ENCODE measurements at places on chromosomes 3 and 15.

GRCh38 chr3:105755121-105755886 lies 113.5 kb downstream of the CBLB start:
- DNase-seq: no peak

- DNase-seq: no peak
Measured at GRCh38 chr3:13207975-13208705, 134.9 kb upstream of the IQSEC1 start.

DNA sequence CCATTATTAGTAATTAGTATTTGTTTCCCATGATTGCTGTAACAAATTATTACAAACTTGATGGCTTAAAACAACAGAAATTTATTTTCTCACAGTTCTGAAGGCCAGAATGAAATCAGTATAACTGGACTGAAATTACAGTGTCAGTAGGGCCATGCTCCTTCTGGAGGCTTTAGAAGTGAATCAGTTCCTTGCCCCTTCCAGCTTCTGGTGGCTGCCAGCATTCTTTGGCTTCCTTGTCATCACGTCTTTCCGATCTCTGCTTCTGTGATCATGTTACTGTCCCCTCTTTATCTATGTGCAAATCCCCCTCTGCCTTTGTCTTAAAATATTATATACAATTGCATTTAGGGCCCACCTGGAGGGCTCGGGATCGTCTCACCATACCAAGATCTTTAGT lies 92.0 kb downstream of the FOXB1 start:
- no peak for DNase-seq

DNA sequence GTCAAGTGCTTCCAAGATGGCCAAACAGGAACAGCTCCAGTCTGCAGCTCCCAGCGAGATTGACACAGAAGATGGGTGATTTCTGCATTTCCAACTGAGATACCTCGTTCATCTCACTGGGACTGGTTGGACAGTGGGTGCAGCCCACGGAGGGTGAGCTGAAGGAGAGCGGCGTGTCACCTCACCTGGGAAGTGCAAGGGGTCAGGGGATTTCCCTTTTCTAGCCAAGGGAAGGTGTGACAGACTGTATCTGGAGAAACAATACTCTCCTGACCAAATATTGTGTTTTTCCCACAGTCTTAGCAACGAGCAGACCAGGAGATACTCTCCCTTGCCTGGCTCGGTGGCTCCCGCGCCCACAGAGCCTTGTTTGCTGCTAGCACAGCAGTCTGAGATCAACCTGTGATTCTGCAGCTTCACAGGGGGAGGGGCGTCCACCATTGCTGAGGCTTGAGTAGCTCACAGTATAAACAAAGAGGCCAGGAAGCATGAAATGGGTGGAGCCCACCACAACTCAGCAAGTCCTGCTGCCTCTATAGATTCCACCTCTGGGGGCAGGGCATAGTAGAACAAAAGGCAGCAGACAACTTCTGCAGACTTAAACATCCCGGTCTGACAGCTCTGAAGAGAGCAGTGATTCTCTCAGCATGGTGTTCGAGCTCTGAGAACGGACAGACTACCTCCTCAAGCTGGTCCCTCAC lies 293.5 kb upstream of the SUCLG2 start:
- DNase-seq: no peak

- no peak for DNase-seq
Measured at GRCh38 chr3:116886202-116886893, 176.8 kb downstream of the TUSC7 start.

- no peak for DNase-seq
Measured at GRCh38 chr3:184619369-184619768, 57.8 kb downstream of the EPHB3 start.

DNA sequence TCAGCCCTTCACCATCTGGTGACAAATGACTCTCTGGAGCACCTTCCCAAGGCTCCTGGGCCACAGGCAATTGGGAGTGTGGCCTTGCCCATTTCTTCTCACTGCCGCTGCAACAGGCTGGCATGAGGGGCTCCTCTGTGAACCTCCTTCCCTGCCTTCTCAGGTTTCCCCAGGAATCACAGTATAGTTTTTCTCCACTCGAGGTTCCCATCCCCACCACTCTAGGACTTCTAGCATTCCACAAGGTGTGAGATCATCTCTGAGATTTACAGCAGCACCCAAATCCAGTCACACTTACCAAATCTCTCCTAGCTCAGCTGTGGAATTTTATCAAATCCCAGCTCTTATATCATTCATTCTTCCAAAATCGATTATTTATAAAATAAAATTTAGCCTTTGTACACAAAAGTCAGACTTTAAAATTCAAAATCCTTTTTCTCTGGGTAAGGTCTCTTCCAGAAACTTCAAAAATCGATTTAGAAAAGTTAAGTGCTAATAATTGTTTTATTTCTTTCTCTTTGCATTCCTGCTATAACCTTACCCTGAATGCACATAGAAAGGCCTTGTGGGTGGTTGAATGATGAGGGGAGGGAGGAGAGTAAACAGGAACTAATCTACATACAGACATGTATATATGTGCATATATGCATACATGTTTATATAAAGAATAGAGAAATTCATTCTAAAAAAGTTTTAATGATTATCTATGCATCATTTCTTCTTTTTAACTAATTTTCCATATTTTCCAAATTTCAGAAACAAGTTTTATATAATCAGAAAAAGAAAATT lies 18.9 kb upstream of the ATP13A4 start:
- no peak for DNase-seq

GRCh38 chr3:45895686-45896468 lies 9.5 kb downstream of the CCR9 start:
- DNase-seq: no peak

DNA sequence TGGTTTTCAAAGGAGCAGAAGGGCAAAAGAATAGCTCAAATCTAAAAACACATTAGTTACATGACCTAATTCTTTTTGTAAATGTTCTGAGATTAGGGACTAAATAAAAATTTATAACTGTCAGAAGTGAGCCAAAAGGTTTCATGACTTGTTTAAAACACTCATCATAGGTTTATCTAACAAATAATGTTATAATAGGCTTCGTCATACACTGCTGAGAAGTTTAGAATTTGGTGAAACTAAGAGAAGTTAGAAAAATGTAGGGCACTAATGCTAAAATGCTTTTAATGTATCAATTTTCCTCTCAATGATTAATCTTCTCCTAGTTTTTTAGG lies 468.8 kb upstream of the CDIN1 start:
- DNase-seq: no peak

- no peak for DNase-seq
Measured at GRCh38 chr3:138687236-138687635, 78.7 kb downstream of the FAIM start.

DNA sequence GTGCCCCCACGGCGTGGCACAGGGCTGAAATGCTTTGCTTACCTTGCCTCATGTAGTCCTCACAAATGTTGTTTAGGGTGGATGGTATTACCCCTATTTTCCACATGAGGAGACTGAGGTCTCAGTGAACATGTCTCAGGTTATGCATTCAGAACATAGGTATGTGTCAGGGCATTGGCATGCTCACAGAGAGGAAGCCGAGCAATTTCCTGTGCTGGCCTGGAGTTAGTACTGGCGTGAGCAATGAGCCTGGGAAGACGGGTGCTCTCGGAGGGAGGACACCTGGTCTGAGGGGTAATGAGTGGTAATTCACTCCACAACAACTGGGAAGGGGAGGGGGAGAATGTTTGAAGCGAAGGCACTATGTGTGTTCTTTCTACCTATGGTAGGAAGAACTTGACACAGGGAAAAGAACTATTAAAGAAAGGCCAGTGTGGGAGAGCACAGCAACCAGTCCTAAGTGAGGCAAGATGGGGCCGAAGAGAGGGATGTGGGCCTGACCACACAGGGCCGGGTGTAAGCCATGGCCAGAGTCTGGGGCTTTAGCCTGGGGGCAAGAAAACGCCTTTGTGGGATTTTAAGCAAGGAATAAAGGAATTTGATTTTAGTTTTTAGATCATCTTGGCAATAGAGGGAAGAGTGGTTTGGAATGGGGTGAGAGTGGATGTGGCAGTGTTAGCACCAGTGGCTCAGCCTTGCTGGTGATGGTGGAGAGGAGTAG lies 4.9 kb upstream of the FAM131A start:
- DNase-seq: no peak

- no peak for DNase-seq
Measured at GRCh38 chr3:77254967-77255831, 215.3 kb downstream of the ROBO2 start.

- DNase-seq: no peak
Measured at GRCh38 chr3:59424268-59425010, 374.6 kb upstream of the CFAP20DC start.

GRCh38 chr3:42535981-42536784 lies 33.7 kb downstream of the VIPR1 start:
- DNase-seq: no peak

All from GM18507 (cell line).